ENCODE measurements at places on chromosomes 6 and 20.
A peak's percentile ranks its signal among the peaks of the same experiment; 100 is the strongest.

- no peak for DNase-seq
Measured at GRCh38 chr20:33275871-33276270, 7.1 kb upstream of the BPIFB1 start.

- DNase-seq: no peak
Measured at GRCh38 chr20:25444556-25444955, 37.1 kb downstream of the GINS1 start.

- DNase-seq: no peak
Measured at GRCh38 chr6:23601811-23602345, 524.1 kb upstream of the NRSN1 start.

- DNase-seq: no peak
Measured at GRCh38 chr6:163437466-163437865, 22.9 kb downstream of the QKI start.

- no peak for DNase-seq
Measured at GRCh38 chr20:4076671-4077070, 61.3 kb upstream of the RNF24 start.

- no peak for DNase-seq
Measured at GRCh38 chr6:142900227-142900971, 44.6 kb downstream of the HIVEP2 start.

GRCh38 chr6:122798099-122798641 is 9.1 kb downstream of the SMPDL3A start:
- DNase-seq: no peak

DNA sequence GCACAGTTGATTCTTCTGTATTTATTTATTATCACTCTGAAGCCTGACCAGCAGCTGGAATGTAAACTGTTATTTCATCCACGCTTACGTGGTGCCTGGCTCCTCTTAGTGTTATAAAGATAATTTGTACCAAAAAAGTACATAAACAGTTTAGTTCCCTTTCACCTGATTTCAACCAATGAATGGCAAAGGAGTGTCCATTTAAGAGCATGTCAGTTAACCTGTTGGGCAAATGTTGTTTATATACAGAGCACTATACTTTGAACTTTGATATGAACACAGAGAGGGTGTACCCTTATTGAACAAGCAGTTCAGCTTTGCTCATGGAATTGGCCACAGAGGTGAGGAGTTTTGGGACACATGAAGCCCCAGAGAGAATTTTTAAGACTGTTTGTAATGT is 7.2 kb upstream of the CTCFL start:
- no peak for DNase-seq

GRCh38 chr6:30075094-30075789 is at the start of gene RNF39:
RNF39 (minus strand) TSS chr6:30075769; CDS start chr6:30075585, 184 bp downstream.
- DNase-seq: no peak

- peak; percentile 13 for DNase-seq
Measured at GRCh38 chr6:84422380-84422968, 195.0 kb upstream of the CEP162 start.

GRCh38 chr20:10784554-10785183 is 110.9 kb upstream of the JAG1 start:
- DNase-seq: no peak

Measured in amygdala (tissue), 56 donors.